ENCODE measurements at places on chromosomes 11 and 22.

- no peak for DNase-seq
These were observed 16.8 kb upstream of the TMEM121B start for GRCh38 chr22:17137861-17138425.

- DNase-seq = no peak
These were observed 747 bp downstream of the NXF1 start for GRCh38 chr11:62804310-62805075.

GRCh38 chr11:57940044-57940756 is 83.5 kb upstream of the OR9Q1 start:
- DNase-seq = no peak

GRCh38 chr11:60840470-60841430 is 1.2 kb upstream of the CCDC86 start:
- DNase-seq = no peak

- peak; percentile 16 for DNase-seq
These were observed 16.4 kb upstream of the UPK3A start for GRCh38 chr22:45268167-45268957.

DNA sequence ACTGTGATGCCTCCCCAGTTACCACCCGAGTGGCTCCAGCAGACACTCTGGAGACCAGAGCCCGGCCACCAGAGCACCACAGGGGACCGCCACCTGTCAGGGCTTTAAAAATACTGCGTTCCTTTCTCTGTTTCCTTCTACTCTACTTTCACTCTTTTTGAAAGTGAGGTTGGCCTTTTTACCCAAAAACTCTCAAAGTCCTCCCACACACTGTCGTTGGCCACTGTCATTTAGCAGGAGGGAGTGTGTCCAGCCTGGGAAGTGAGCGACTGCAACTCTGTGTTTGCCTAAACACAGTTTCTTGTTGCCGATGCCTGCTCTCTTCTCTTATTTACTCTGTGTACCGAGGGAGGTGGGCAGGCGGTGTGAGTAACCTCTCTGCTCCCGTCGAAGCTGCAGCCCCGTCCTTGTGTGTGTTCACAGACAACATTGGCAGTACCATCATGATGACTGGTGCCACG is 90.8 kb upstream of the CLDN5 start:
- no peak for DNase-seq

DNA sequence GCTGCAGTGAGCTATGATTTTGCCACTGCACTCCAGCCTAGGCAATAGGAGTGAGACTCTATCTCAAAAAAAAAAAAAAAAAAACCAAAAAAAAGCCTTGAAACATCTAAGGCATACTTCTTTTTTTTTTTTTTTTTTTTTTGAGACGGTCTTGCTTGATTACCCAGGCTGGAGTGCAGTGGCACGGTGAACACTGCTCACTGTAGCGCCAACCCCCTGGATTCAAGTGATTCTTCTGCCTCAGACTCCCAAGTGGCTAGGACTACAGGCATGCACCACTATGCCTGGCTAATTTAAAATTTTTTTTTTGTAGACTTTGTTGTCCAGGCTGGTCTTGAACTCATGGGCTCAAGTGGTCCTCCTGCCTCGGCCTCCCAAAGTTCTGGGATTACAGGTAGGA is 19.5 kb downstream of the ARFGAP3 start:
- no peak for DNase-seq

GRCh38 chr22:44971651-44972362 is 38.0 kb downstream of the PHF21B start:
- no peak for DNase-seq

DNA sequence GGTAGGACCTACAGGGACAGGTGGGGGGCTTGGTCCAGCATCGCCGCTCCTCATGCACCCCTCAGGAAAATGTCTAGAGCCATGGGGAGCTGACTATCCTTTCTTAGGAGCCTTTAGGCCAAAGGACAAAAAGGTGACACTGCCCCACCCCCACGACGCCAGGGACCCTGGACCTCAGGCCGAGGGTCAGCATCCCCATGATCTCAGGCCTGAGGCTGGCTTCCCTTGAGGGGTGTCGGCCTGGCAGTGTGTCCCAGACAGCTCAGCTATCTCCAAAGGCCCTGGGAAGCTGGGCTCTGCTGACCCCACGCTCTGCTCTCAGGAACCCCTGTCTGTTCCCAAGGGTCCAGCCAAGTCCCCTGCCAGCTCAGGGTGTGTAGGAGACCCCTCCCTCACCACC is 16.3 kb downstream of the MRGPRG start:
- DNase-seq = no peak

DNA sequence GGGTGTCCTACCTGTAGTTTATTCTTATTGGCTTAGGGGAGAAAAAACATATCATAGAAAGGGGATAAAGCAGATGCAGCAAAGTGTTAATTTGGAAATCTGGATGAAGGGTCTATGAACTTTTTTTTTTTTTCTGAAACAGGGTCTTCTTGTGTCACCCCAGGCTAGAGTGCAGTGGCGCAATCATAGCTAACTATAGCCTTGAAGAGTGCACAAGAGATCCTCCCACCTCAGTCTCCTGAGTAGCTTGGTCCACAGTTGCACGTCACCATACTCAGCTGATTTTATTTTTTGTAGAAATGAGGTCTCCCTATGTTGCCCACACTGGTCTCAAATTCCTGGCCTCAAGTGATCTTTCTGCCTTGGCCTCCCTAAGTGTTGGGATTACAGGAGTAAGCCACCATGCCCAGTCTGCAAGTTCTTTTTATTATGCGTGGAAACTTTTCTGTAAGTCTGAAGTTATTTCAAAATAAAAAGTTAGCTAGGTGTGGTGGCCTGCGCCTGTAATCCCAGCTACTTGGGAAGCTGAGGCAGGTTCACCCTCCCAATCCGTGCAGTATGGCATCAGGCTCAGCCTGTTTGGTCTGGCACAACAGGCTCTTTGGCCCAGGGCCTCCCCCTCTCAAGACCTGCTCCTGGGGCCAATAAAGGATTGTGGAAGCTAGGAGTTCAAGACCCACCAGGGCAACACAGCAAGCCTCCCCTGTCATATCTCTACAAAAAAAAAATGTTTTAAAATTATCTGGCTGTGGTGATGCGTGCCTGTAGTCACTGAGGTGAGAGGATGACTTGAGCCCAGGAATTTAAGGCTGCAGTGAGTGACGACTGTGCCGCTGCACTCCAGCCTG is 111.9 kb downstream of the MED15 start:
- no peak for DNase-seq

DNA sequence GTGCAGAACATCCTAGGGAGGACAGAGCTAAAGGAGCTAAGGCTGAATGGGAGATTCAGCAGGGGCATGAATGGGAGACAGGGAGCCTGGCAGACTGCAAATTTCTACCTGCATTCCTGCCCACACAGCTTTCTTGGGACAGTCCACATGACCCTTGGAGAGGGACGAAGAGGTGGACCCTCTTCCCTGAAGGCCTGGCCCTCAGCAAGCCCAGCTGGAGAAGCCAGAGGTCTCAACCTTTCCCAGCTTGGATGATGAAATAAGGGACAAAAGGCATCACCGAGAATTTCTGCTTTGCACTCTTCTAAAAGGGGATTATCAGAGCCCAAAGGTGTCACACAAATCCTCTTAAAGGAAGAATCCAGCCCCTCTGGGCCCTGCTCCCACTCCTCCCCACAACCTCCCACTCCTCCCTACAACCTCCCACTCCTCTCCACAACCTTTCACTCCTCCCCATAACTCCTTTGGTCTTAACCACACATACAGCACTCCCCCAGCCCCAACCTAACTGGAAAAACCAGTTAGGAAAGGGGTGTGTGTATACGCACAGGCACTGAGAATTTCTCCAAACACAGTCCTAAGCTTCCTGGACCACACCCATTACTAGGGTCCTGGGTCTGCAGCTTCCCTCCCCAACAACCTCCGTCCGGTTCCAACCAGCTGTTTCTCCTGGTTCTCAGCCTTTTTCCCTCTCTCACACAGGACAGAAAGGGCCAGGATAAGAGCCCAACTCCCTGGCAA is 38.4 kb downstream of the RPL27A start:
- DNase-seq = no peak

DNA sequence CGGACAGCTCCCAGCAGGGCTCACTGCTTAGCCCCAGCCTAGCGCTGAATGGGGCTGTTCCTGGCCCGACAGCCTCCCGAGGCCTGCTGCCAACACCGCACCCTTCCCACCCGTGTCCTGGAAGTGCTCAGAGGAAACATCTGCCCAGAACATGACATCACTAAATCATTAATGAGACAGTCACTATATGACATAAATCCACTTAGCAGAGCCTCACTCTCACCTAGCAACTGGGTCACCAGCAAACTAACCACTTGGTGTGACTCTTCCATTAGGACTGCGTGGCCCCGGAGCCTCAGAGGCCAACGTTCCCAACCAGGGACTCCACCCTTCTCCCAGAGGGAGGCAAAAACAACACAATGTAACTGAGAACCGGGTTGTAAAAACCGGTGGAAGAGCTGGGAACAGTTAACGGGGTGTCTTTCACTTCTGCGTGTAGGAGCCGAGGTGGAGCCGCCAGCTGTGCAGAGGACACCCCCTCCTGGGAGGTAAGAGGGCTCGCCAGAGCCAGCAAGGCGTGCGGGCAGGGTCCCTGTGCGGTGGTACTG is 21.4 kb upstream of the PACSIN2 start:
- no peak for DNase-seq

DNA sequence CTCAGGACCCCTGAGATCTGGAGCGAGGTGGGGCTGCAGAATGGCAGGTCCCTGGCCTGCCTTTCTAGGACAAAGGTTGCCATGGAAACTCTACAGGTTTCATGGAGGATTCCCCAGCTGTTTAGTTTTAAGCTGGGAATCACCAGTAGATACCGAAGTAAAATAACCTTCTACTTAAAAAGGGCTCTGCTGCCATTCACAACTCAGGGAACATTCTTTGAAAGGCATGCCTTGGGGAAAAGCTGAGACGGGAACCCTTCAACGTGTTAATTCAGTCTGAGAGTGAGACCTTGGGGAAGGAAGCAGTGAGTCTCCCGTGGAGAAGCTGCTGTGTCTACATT is 493.3 kb downstream of the BRD1 start:
- no peak for DNase-seq

DNA sequence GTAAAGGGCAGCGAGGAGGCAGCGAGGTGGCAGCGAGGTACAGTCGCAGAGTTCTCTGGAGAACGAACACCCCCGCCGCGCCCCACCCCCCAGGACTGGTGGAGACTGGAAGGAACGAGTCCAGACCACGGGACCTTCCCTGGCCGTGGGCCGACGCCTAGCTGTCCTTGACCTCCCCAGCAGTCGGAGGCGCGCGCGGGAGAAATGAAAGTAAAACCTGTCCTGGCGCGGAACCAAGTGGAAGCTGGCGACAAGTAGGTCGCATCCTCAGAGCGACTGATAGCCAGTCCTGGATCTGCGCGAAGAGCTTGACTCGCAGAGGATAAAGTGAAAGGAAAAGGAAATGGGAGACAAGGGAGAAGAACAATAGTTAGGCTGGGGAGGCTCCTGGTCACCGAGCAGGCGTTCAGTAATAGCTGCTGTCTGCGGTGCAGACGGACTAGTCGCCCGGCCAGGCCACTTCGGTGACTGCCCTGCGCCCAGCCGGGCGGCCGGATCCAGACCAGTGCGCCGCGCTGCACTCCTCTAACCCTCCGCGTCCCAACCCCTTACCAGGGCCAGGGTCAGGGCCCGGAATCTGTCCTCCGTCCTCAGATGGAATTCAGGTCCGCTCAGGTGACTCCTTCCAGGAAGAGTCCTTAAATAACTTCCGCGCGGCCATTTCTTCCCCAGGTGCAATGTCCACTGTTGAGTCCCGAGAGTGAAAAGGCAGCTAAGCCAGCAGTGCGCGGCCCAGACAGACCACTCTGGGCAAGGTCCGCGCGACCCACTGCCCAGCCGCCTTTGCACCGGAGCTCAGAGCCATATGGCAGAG is 1.9 kb upstream of the ADM start:
- DNase-seq = peak; percentile 56

DNA sequence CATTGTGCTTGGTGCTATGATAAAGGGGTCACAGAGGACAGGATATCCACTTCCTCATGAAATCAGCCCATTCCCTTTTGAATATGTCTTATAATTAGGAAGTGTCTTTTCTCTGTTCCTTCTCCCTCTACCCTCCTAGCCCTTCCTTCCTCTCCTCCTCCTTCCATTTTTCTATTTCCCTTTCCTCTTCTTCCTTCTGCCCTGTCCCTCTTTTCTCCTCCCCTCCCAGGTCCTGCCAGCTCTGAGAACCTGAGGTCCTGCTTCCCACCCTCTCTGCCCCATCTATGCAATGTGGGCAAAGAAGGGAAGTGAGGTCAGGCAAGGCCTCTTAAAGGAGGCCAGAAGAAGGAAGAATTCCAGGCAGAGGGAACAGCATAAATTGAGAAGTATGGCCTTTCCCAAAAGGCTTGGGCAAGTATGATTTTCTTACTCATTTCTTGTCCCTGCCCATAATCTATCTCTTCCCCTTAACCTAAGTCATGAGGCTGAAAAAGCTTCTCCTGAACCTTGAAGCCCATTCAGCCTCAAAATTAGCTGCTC is 7.7 kb upstream of the UBASH3B start:
- no peak for DNase-seq

DNA sequence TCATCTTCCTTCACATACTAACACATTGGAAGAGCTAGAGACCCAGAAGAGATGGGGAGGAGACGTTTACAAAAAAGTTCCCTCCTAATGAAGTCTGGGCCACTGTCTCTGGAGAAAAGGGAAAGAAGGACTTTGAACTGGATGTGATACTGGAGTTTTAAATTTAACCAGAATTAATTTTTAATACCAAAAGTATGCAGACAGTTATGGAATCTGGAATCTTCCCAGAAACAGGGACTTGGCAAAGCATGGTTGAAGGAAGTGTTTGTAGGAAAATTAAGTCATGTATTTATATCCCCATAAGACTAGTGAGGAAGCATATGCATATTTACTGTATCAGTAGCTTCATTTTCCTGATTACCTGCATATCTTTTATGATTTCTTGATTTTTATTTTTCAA is 215.5 kb downstream of the TTC28 start:
- DNase-seq = no peak

GRCh38 chr11:2248762-2249161 is 21.6 kb downstream of the ASCL2 start:
- no peak for DNase-seq

GRCh38 chr11:33557201-33557600 is 143.4 kb downstream of the C11orf91 start:
- no peak for DNase-seq

DNA sequence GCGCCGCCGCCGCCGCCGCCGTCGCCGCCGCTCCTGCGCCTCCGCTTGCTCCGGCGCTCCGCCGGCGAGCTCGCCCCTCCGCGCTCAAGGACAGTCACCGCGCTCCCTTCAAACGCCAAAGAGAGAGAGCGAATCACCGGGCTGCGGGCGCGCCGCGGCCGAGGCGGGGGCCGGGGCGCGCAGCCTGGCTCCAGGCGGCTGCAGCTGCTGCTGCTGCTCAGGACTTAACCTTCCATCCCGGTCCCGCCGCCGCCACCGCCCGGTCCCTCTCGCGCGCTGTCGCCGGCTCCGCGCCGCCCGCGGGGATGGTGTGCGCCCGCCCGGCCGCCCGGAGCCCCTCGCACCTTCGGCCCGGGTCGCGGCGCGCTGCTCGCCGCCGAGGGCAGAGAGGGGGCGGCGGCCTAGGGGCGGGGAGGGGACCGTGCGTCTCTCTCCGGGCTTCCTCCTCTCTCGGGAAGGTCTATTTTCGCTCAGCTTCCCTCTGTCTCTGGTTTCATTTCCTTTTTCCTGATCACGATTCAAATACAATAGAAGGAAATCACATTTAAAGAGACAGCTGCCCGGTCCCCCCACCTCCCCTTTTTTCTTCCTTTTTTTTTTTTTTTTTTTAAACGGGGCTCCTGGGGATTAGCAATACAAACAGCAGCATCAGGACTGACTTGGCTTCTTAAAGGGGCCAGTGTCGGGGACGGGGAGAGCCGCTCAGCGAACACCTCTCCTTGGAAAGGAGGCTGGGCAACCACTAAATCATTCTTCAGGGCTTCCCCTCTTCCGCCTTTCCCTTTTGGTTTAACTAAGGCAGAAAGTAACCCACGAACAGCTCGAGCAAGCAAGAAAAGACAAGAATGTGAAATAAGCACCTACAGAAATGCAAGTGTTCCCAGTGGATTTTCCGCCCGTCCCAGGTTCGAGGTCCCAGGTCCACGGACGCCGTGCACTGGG is 22.1 kb downstream of the LMO2 start:
- DNase-seq = no peak

Data from activated naive CD4-positive, alpha-beta T cell treated with anti-CD3 and anti-CD28 coated beads, Interleukin-2, amount 50 U/mL, for 72 hours (primary cell).